ENCODE measurements at places on chromosomes 6 and 20. TPM values are rescaled to one million over a fixed set of nuclear protein-coding genes. Genes with fewer than 3 reads are reported as not detected.

RSPH9 gene
- not detected for total RNA-seq

SLC4A11 gene
- total RNA-seq = 4.0 TPM

UBE3D gene
- total RNA-seq = 8.0 TPM

PABPC1L gene
- 81.6 TPM for total RNA-seq

ZNF292 gene
- 48.3 TPM for total RNA-seq

SEMG1 gene
- total RNA-seq = not detected

KHDC1L gene
- not detected for total RNA-seq

ZNF334 gene
- total RNA-seq = 2.3 TPM

DYNLT2 gene
- total RNA-seq = 2.0 TPM
